C1 segment of cervical spinal cord (tissue), 14 donors: ENCODE measurements at places on chromosomes 13 and 19.
A peak's percentile ranks its signal among the peaks of the same experiment; 100 is the strongest.

- no peak for DNase-seq
Measured at GRCh38 chr13:21045100-21045499, 16.3 kb downstream of the LATS2 start.

DNA sequence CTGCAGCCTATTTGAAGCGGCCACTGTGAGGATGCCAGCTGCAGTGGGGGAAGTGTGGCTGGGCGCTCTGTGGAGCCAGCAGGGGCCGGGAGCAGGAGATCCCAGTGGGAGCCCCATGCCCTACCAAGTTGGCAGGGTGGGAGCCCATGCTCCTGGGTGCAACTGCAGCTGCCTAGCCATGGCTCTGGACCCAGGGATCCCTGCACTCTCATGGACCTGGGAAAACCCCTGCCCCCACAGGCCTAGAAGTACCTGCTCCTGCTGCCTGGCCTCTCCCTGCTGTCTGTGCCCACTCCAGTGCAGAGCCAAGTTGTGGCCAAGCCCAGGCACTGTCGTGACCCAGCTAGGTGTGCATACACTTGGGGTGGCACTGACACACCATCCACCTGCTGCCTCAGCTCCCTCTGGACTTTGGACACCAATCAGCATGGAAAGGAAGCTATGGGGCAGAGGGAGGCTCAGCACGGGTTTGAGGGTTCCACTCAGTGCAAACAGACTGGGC, 20.9 kb downstream of the LIG4 start:
- DNase-seq: no peak

GRCh38 chr13:51156648-51157047, 45.6 kb upstream of the C13orf42 start:
- no peak for DNase-seq

GRCh38 chr19:16522559-16523377, 19.5 kb downstream of the CHERP start:
- no peak for DNase-seq

GRCh38 chr13:40185414-40185813, 481.0 kb downstream of the FOXO1 start:
- no peak for DNase-seq

- no peak for DNase-seq
Measured at GRCh38 chr13:49466292-49466838, 22.3 kb downstream of the SETDB2 start.

DNA sequence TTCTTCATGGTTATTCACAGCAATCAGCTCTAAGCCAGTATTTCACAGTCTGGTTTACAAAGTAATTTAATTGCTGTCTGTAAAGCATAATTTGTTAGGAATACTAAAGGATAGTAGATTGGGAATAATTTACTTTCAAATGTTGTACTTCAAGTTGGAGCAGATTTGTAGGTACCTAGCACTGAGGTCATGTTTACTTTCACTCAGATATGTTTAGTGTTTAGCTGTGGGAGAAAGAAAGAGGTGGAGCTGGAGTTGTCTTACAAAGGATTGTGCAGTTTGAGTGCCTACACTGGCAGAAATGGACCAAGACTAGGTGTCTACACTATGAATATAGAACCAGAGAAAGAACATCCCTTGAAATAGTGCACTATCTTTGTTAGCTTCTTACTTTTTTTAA, 464.6 kb downstream of the PCDH9 start:
- no peak for DNase-seq

GRCh38 chr13:50378509-50379044, 363.3 kb downstream of the KCNRG start:
- no peak for DNase-seq

GRCh38 chr19:38667661-38668171, 20.3 kb downstream of the ACTN4 start:
- no peak for DNase-seq

DNA sequence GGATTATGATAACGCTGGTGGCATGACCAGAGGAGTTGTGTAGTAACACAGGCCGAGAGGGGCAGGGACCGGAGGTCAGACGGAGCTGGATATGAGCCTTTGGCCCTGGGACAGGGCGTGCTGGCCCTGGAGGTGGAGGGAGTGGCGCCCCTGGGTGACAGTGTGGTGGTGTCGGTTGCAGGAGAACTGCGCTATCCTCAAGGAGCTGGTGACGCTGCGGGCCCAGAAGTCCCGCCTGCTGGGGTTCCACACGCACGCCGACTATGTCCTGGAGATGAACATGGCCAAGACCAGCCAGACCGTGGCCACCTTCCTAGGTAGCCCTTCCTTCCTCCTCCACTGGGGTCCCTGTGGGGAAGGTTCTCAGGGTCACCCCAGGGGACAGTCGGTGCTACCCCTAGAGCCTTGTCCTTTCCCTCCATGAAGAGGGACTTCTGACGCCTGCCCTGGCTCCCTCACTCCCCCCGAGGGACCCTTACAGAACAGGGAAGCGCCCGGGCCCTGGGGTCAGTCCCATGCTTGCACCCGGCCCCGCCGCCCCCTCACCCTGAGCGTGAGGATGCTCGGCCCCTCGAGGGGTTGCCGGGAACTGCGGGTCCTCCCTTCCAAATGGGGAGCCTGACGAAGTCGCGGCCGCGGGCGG, 12.8 kb upstream of the ZNF554 start:
- no peak for DNase-seq

- DNase-seq: peak; percentile 54
Measured at GRCh38 chr19:41323430-41324125, 13.6 kb downstream of the CCDC97 start.

DNA sequence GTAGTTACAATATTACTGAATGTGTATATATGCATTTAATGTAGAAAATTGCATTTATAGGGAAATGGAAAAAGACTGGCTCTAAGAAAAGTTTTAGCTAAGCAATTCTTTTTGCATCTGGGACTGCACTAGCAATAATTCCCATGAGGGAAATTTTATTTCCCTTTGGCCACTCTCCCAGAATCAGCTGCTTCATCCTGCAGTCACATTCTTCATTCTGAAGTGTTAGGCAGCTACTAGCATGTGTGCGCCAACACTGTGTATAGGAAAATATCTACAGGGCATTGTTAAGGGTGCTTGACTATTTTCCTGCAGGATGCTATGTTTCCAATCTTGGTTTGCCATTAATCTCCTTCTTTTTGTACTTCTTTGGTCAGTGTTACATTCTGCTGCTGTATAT, 312.8 kb upstream of the PCDH20 start:
- no peak for DNase-seq

- no peak for DNase-seq
Measured at GRCh38 chr19:6239871-6240676, 39.7 kb downstream of the MLLT1 start.

DNA sequence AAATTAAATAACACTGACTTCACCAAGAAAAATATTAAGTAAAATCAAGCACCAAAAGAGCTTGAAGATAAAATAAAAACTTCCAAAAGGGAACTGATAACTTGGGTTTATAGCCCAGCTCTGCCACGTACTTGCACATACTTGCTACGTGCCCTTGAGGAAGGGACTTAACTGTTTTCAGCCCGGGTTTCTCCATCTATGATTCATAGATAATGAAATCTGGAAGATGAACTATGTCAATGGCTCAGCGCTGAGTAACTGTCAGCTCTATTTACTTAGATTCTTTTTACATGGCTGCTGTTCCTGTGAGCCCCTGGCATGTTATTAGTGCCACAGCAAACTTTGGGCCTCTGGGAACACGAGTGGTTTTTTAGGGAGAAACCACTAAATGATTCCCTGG, 9.6 kb upstream of the ZC3H13 start:
- DNase-seq: no peak

- no peak for DNase-seq
Measured at GRCh38 chr19:1699998-1700732, 47.8 kb upstream of the TCF3 start.

DNA sequence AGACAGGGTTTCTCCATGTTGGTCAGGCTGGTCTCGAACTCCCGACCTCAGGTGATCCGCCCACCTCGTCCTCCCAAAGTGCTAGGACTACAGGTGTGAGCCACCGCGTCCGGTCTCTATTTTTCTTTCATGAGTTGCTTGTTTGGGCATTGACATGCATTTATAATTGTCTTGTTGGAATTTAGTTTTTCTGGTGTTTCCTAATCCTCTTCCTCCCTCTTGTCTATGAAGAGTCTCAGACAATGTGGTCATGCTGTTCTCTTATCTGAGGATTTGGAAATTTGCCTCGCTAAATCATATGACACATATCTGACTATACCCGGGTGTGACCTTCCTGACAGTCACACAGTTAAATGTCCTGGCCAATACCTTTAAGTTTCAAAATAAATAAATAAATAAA, 7.4 kb upstream of the CEACAM18 start:
- no peak for DNase-seq

DNA sequence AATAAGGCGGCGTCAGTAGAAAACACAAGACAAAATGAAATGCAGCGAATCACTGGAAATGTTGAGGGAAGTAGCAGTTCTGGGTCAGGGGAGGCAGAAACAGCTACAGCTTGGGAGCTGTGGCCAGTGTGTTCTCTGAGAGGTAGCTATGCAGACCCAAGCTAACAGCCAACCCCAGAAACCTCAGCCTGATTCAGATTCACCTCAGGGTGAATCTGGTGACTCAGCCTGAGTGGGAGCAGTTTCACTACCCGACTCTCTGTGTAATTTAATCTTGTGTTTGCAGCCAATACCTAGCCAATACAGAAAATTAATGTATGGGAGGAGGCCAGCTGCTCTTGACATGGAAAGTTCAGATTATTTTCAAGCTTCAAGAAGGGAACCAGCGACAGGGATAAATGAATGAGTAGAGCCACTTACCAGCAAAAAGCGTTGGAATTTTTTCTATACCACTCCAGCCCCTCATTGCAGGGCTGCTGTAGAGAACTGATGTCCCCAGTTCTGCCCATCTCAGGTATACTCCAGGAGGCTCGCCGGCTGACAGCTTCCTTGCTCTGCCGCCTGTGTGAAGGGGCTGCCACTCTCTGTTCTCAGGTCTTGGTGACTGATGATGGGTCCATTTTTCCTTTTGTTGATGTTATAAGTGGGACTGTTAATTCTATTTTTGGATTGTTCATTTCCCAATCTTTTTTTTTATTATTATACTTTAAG, 8.9 kb downstream of the IGFL3 start:
- DNase-seq: no peak

GRCh38 chr19:53078668-53079067, 24.6 kb downstream of the ZNF160 start:
- no peak for DNase-seq

DNA sequence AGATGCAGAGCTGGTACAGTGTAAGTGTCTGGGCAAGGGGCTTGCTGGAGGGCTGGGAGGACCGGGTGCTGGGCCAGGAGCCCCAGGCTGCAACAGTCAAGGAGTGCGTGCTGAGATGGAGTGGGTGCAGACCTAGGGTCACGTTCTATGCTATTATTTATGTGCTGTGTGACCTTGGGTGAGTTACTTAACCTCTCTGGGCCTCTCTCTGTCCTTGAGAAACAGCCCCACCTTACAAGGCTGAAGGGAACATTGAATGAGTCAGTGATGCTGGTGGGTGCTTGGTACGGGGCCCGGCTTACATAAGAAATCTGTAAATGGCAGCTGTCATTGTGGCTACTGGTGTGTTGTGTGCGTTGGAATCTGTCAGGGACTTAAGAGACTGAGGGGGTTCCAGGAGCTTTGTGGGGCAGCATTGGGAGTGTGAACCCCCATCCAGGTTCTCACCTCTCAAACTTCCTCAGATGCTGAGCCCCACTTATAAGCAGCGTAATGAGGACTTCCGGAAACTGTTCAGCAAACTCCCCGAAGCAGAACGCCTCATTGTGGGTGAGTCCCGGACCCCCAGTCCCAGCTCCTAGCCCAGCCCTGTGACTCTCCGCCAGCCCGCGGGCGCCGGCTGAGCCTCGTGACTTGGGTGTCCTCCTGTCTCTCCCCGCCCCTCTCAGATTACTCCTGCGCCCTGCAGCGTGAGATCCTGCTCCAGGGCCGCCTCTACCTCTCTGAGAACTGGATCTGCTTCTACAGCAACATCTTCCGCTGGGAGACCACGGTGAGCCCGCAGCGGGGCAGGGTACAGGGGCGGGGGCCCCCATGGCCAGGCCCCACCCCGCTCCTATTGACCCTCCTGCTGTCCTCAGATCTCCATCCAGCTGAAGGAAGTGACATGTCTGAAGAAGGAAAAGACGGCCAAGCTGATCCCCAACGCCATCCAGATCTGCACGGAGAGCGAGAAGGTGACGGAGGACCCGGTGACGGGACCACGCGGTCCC, 9.6 kb downstream of the GRAMD1A start:
- DNase-seq: no peak

DNA sequence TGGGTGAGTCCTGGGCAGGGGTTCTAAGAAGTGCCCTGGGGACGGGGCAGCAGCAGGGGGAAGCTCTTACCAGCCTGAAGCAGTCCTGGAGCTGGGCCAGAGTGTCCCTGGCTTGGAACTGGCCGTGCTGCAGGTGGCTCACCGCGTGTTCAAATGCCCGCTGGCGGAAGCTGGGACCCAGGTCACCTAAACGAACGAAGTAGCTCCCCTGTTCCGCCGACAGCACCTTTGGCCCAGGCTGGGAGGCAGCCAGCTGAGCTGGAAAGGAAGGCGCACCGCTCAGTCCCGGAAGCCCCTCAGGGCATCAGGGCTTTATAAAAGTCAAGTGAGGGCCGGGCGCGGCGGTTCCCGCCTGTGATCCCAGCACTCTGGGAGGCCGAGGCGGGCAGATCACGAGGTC, 9.6 kb downstream of the PLIN4 start:
- no peak for DNase-seq

- DNase-seq: peak; percentile 27
Measured at GRCh38 chr19:50835785-50836542, 2.6 kb upstream of the KLK15 start.

GRCh38 chr13:31029102-31029501, 96.6 kb downstream of the TEX26 start:
- no peak for DNase-seq

DNA sequence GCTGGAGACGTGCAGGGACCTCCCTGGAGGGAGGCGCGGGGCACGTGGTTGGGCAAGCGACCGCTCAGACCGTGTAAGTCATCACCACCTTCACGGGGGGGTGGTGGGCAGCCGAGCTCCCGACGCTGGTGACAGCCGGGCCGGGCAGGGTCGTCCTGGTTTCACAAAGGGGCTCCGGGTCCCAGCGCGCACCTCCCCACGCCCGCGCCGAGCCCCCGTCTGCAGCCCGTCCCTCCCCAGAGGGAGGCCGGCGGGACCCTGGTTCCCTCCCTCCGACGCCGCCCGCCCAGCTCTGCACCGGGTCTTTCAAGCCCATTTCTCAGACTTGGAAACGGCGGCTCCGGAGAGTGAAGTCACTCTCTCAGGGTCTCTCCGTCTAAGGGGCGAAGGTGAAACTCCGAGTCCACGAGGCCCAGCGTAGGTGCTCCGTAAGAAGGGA, 729 bp upstream of the ARID3A start:
- DNase-seq: peak; percentile 44
